NCI-H526 (cell line): ENCODE measurements at places on chromosomes 1 and 21.
A peak's percentile ranks its signal among the peaks of the same experiment; 100 is the strongest.

DNA sequence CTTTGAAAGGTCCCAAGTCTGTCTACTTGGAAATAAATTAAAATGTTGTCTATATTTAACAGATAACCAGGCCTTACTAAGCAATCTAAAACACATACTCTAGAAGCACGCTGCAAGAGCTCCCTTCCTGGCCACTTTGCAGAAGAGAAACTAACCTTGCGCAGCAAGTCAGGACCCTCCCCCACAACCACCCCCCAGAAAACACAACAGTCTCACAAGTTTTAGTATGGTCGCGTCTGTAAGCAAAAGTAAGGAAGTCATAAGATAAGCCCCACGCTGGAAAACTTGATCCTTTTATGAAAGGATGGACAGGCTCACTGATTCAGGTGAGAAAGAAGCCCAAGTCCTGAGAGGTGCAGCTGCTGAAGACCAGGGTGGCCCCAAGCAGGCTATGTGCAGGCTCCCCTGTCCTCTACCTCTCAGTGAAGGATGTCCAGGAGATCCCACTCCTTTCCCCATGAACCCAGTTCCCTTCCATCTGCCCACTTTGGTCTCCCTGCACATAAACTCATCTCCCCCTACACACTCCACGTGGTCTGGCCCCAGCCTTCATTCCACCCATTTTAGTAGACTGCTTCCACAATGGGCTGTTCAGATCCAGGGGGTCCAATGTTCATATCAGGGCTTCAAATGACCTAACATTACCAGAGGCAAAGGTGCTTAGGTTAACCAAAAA lies 23.8 kb downstream of the HIVEP3 start:
- DNase-seq = no peak

DNA sequence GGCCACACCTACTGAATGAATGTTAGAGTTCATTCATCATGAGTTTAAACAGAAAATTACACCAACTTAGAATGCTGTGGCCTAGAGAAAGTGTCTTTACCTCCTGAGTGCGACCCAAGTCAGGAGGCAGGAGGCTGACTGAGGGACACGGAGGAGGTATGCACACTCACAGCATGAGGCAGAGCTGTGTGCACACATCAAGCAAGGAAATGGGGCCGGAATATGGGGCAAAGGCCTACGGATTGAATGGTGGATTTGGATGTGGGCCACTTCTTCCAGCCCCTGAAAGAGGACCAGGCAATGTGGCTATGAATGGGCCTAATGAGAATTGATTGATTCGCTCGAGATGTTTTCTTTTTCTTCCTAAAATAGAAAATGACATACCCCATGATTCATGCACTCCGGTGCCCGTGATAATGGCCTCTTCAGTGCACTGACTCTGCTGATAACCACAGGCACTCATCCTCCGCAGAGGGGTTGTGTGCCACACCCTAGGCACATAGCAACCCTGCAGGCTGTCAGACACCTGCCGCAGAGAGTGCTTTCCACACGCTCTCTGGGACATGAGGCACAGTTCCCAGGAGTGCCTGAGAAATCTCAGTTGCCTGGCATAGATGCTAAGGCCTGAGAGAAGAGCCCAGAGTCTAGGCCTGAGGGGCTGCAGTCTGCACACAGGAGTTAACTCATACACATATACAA lies 155.5 kb downstream of the GLUL start:
- DNase-seq = no peak

- peak; percentile 67 for DNase-seq
Observed at GRCh38 chr1:160400223-160400645, at the start of gene VANGL2. Gene VANGL2 (plus strand): TSS chr1:160400564. CDS start chr1:160415838, 15,274 bp downstream.

DNA sequence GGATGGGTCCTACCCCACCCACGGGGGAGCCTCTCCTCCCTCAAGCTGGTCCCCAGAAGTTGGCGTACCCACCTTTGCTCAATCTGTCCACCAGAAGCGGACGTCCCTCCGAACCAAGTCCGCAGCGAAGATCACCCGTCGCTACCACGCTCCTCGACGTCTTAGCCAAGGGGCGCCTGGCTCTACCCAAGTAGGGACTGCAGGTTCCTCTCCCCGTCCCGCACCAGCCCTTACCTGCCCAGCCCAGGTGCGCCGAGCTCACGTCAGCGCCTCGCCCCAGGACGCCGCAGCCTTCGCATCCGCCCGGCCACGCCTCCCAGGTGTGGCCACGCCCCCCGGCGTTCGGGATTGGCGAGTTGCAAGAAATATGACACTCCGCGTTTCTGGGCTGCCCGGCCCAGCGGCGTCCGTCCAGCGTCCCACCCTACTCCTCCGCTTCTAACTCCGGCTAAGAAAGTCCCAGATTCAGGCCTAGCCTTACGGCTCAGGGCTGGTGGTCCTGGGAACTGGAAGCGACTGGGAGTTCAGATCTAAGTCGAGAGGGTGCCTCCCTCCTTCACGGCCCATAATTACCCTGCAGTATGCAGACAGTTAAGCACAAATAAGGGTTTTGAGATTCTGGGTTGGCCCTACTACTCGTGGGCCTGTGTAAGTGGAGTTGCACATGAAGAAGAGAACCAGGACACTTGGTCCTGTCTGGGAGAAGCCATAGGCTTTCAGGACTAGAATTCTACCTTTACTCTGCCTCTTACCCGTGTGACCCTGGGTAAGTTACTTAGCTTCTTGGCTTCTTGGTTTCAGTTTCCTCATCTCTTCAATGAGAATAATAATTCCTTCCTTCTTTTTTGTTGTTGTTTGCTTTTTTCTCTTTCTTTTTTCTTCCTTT lies at the start of gene IRF6:
IRF6 (minus strand) TSS at position 268 of the 886 bp plus-strand sequence. CDS start 4,729 bp downstream, outside the sequence.
- peak; percentile 74 for DNase-seq

DNA sequence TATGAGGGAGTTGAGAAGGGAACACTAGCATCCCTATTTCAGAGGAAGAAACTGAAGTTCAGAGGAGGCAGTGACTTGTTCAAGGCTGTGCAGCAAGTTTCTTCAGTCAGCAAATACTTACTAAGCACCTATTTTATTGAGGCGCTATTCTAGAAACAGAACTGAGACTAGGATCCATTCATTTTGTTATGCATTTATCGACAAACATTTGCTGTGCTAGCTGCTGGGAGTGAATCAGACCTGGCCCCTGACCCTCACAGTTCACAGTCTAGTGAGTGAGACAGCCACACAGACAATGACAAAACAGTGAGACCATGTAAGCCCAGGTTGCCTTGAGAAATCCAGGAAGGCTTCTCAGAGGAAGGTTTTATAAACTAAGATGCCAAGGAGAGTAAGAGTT lies 28.2 kb downstream of the TRIM62 start:
- no peak for DNase-seq

GRCh38 chr1:215156232-215156631 lies 73.7 kb downstream of the KCNK2 start:
- DNase-seq = no peak

- no peak for DNase-seq
Observed at GRCh38 chr1:176604461-176604860, 141.5 kb downstream of the PAPPA2 start.

DNA sequence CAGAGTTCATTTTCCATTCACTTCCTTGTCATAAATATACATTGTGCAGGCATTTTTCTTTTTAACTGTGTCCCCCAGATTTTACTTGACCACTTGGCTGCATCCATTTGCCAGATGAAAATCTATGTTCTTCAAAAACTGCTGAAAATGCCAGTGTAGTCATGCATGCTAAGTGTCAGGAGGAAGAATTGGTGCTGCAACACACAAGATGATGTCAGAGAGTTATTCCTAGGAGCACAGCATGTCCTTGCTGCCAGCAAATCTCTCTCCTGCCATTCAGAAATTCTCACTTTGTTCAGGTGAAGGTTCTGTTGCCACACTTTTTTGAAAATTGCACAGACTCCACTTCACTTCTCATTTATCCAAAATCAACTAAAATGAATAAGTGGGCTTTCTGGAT lies 106.4 kb upstream of the MAGI3 start:
- no peak for DNase-seq

- DNase-seq = peak; percentile 95
Observed at GRCh38 chr1:112794654-112795239, 79.6 kb upstream of the PPM1J start.

DNA sequence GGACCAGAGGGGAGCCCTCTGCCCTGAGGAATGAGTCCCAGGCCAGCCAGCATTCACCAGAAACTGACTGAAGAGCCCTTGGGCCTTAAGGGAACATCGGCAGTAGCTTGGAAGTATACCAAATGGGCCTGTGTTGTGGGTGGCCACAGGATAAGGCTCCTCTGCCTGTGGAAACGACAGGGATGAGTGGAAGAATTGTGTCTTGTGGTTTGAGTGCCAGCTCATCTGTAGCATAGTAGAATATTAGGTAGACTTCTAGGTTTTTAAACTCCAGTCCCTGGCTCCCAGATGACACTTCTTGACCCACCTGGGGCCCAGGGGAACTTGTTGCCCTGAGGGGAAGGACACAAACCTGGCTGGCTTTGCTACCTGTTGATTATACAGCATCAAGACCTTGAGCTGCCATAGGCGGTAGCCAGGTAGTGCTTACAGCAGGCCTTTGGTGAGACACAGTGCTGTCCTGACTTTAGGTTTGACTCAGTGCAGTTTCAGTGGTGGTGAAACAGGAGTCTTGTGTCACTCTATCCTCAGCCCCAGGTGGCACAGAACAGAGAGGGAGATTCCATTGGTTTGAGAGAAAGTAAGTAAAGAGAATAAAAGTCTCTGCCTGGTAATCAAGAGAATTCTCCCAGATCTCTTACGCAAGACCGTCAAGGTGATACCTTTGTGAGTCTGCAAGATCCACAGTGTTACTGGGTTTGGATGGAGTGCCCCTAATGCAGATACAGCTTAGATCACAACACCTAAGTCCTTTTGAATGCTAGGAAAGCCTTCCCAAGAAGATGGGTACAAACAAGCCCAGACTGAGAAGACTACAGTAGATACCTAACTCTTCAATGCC lies 50.2 kb downstream of the RABGAP1L start:
- DNase-seq = no peak

DNA sequence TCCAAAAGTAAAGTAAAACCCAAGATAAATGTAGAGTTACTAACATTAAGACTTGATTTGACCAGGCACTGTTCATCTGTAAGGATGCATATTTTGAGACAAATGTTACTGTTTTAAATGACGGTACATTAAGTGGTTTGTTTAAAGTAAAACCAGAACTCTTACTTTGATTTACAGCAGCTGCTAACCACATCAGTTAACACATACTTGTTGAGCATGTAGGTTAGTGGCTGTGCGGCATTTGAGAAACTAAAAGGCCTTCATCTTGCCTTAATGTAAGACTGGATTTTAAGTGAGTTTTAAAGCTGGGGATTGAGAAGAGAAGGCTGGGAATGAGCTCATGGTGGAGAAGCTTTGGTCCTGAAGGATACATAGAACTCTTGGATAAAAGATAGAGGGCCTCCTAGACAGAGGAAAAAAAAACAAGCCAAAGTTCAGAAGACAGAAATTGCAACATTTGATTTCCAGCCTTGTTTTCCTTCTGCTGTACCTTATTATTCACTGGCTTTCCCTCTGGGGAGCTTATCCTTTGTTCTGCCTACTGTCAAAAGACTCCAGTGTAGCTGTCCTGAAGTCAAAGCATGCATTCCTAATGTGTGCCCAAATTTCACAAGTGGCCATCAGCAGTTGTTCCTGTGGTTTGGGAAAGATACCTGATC lies 66.6 kb downstream of the MTR start:
- no peak for DNase-seq

DNA sequence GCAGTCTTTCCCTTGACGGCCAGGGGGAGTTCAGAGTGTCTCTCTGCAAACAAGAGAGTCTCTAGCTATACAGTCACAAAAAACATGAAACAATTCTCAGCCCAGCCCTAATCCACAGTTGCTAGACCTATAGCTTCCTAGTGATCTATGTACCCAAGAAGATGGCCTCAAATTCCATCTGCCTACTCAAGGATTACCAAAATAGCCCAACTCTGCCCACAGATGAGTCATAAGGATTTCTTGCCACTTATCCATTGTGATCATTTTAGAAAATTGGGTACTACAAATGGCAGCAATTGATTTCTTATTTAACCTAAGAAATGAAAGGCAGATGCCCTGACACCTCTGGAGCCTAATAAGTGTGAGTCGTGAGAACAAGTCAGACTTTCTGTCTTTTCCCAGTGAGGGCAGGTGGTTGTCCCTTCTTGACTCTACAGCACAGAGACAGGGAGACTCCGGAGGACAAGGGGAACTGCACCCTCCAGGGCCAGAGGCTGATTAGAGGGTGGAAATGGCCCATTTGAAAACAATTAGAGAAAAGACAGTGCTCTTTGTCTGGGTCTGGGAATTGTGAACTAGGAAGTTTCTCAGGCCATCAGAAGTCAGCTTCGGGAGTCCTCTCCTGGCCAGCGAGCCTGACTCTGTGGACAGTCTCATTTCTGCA lies 65.4 kb downstream of the ABCA4 start:
- no peak for DNase-seq

GRCh38 chr1:25895365-25895990 lies 10.7 kb downstream of the STMN1 start:
- peak; percentile 50 for DNase-seq

- DNase-seq = no peak
Observed at GRCh38 chr1:74767490-74767889, 34.5 kb downstream of the TYW3 start.

- no peak for DNase-seq
Observed at GRCh38 chr1:175183586-175183985, 9.0 kb downstream of the KIAA0040 start.

GRCh38 chr1:36973056-36973455 lies 61.3 kb downstream of the GRIK3 start:
- no peak for DNase-seq

DNA sequence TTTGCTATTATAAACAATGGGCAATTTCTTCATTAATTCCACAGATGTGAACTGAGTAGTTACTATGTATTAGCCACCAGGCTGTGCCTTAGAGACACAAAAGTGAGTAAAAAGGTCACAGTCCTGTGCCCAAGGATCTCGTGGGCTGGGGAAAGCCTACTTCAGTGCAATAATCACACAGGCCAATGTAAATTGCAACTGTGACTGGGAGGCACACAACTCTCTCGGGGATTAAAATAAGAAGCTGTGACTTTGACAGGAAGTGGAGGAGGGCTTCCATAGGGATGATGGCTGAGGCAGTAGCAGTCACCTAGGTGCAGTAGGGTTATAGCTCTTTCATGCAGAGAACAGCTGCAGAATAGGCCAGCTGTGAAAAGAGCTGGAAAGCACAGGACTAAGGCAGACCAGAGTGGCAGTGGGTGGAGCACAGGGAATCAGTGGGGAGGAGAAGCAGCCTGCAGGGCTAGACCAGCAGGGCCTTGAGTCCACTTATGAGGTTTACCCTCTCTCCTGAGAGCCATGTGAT lies 121.9 kb downstream of the MAB21L3 start:
- peak; percentile 80 for DNase-seq

DNA sequence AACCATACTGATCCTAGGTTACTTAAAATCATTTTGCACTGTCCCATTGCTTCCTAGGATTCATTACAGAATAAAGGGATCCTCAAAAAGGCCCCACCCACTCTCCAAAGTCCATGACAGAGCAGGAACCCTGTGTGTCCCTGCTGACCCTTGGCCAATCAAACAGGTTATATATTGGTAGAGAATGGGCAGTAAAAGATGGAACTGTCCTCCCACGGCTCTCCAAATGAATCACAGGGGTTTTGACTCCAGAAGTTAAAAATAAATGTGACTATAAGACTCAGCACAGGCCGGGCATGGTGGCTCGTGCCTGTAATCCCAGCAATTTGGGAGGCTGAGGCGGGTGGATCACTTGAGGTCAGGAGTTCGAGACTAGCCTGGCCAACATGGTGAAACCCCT lies 65.5 kb downstream of the ACOT7 start:
- no peak for DNase-seq

GRCh38 chr1:172547071-172547470 lies 14.1 kb downstream of the SUCO start:
- DNase-seq = no peak
